ENCODE measurements at places on chromosomes 6 and 20.

- DNase-seq: no peak
- H3K27me3 ChIP-seq: no peaks in the 10 kb centered on the region
- H3K27ac ChIP-seq: no peak overlapping the region
These were observed 38.5 kb downstream of the KCNQ2 start for GRCh38 chr20:63433756-63434531.

GRCh38 chr6:134379076-134379475 lies 61.2 kb upstream of the SGK1 start:
- no peaks in the 10 kb centered on the region for H3K36me3 ChIP-seq
- peaks cover 17% of the 10 kb centered on the region for H3K4me1 ChIP-seq
- H3K4me3 ChIP-seq: no peak overlapping the region
- peak; percentile 91 for DNase-seq
- H3K27ac ChIP-seq: peak overlapping the region; percentile 59

GRCh38 chr6:16291739-16292138 lies 53.4 kb downstream of the GMPR start:
- no peaks in the 10 kb centered on the region for H3K4me1 ChIP-seq
- no peak overlapping the region for H3K4me3 ChIP-seq
- H3K36me3 ChIP-seq: no peaks in the 10 kb centered on the region
- peaks cover 5% of the 10 kb centered on the region for H3K27me3 ChIP-seq
- H3K27ac ChIP-seq: no peak overlapping the region

DNA sequence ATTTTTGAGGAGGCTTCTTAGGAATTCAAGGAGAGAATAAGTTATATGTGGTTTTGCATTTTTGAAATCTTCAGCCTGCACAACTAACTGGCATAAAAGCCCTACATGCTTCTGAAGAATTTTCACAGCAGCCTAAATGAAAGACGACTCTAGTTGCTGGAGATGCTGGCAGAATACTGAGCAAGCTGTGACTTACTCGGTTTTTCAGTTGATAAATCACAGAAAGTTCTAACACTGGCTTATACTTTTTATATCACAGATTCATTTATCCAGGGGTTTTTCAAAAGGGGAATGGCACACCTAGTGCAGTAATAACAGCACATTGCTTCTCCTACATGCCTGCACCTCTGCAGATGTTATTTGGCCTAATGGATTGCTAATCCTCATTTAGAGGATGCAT lies 134.6 kb downstream of the IMPG1 start:
- H3K36me3 ChIP-seq: no peaks in the 10 kb centered on the region
- peaks cover 16% of the 10 kb centered on the region for H3K27me3 ChIP-seq
- H3K27ac ChIP-seq: no peak overlapping the region
- H3K4me1 ChIP-seq: peaks cover 4% of the 10 kb centered on the region
- no peak for DNase-seq

DNA sequence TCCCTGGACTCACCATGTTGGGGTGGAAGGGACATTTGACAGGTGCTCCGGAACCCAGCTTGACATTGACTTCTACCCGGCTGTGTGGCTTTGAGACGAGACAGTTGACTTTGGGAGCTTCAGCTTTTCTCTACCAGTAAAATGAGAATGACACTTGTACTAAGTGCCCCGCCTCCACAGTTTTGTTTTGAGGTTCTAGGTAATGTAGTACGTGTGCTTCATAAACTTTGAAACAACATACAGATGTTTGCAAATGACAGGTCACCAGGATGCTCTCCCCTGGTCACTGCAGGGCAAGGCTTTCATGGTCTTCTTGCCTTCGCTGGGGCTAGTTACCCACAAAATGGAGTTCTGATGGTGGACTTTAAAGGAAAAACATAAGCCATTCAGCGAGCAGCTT lies 31.3 kb downstream of the CLIC5 start:
- H3K27ac ChIP-seq: no peak overlapping the region
- peaks cover 5% of the 10 kb centered on the region for H3K36me3 ChIP-seq
- DNase-seq: no peak
- no peaks in the 10 kb centered on the region for H3K27me3 ChIP-seq
- H3K4me3 ChIP-seq: no peak overlapping the region

GRCh38 chr6:130779658-130780033 lies 47.6 kb upstream of the SMLR1 start:
- H3K4me3 ChIP-seq: no peak overlapping the region
- H3K4me1 ChIP-seq: no peaks in the 10 kb centered on the region
- no peaks in the 10 kb centered on the region for H3K36me3 ChIP-seq
- no peaks in the 10 kb centered on the region for H3K27me3 ChIP-seq

DNA sequence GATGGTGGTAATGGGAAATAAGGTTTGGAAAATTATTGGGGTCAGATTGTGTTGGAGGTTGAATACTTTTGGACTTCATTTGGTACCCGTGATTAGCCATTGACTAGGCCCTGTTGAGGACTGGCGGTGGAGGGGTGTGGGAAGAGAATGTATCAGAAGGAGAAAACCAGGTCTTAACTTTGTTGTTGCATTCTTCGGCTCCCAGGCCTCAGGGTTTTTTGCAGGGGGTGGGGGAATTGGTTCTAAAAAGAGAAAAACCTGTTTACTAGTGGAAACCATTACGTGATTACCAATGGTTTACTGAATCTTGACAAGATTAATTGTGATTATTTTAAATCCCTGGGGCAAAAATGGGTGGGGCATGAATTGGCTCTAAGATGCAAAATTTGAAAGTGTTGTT lies 85.1 kb downstream of the PHF20 start:
- H3K4me3 ChIP-seq: no peak overlapping the region
- no peak overlapping the region for H3K27ac ChIP-seq
- DNase-seq: no peak

- H3K27me3 ChIP-seq: no peaks in the 10 kb centered on the region
- H3K36me3 ChIP-seq: peaks cover 2% of the 10 kb centered on the region
- no peaks in the 10 kb centered on the region for H3K4me1 ChIP-seq
- no peak for DNase-seq
- no peak overlapping the region for H3K27ac ChIP-seq
These were observed 106.4 kb downstream of the ASCC3 start for GRCh38 chr6:100774681-100775080.

GRCh38 chr6:33761922-33762629 lies 15.4 kb upstream of the IP6K3 start:
- H3K4me3 ChIP-seq: no peak overlapping the region
- DNase-seq: peak; percentile 81
- peaks cover 16% of the 10 kb centered on the region for H3K4me1 ChIP-seq
- peak overlapping the region; percentile 33 for H3K27ac ChIP-seq
- no peaks in the 10 kb centered on the region for H3K36me3 ChIP-seq

DNA sequence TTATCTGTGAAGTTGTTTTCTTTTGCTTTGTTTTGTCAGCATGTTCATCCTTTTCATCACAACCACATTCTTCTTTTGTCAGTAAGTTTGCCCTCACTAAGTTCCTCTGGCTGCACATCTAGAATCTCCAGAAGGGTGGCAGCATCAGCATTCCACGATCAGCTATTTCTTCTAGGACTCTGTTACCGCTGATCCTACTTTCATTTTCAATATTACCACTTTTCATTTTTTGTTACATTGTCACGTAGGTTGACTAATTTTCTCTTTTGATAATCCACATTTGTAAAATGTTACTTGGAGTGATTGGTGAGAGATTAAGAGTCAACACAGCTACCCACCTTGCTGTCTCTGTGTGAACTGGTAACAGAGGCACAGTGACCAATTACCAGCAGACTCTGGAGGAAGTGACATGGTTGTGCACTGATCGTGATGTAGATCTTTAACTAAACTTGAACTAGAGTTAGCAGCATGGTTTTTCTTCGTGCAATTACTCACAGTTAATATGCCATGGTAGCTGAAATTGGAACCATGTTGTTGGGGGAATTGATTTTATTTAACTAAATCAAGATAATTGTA lies 307.9 kb upstream of the SLC35B3 start:
- H3K4me3 ChIP-seq: no peak overlapping the region
- no peak overlapping the region for H3K27ac ChIP-seq
- H3K27me3 ChIP-seq: no peaks in the 10 kb centered on the region
- no peaks in the 10 kb centered on the region for H3K36me3 ChIP-seq
- DNase-seq: no peak
- H3K4me1 ChIP-seq: no peaks in the 10 kb centered on the region

- H3K4me1 ChIP-seq: no peaks in the 10 kb centered on the region
- H3K4me3 ChIP-seq: no peak overlapping the region
- H3K27me3 ChIP-seq: no peaks in the 10 kb centered on the region
- no peaks in the 10 kb centered on the region for H3K36me3 ChIP-seq
These were observed 24.9 kb upstream of the OCSTAMP start for GRCh38 chr20:46575394-46575793.

GRCh38 chr6:36235309-36235708 lies 34.6 kb upstream of the PNPLA1 start:
- no peak for DNase-seq
- no peak overlapping the region for H3K4me3 ChIP-seq
- no peaks in the 10 kb centered on the region for H3K27me3 ChIP-seq
- H3K27ac ChIP-seq: no peak overlapping the region
- H3K36me3 ChIP-seq: peaks cover 33% of the 10 kb centered on the region

DNA sequence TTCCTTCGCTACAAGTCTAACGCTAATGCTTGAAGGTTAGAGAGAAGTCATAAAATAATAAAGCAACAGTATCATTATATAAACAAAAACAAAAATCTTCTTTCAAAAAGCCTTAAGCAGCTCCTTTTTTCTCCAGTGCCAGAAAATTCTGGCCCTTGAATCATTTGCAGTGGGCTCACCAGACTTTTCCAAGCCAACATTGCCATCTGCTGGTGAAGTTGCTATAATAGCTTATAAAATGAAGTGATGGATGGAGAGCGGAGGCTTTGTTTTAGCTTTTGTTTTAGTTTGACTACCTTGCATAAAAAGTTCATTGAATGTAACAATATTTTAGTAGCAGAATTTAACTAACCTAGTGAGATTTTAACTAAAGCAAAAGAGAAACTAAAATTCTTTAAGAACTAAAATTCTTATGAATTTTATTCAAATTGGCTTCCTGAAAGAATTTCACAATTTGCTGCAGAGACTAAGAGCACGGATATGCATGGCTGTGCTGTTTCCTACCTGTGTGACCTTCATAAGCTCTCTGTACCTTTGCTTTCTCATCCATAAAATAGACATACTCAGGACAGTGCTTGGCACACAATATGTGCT lies 44.8 kb upstream of the SLC2A12 start:
- no peak overlapping the region for H3K4me3 ChIP-seq
- H3K27ac ChIP-seq: no peak overlapping the region
- peak; percentile 57 for DNase-seq
- no peaks in the 10 kb centered on the region for H3K4me1 ChIP-seq
- H3K36me3 ChIP-seq: no peaks in the 10 kb centered on the region

- H3K36me3 ChIP-seq: no peaks in the 10 kb centered on the region
- H3K4me1 ChIP-seq: peaks cover 2% of the 10 kb centered on the region
- DNase-seq: no peak
- peaks cover 2% of the 10 kb centered on the region for H3K27me3 ChIP-seq
- no peak overlapping the region for H3K4me3 ChIP-seq
These were observed 45.8 kb downstream of the CYP24A1 start for GRCh38 chr20:54127855-54128574.

GRCh38 chr20:49276961-49277785 lies 684 bp downstream of the ZNFX1 start:
- peak overlapping the region; percentile 85 for H3K4me3 ChIP-seq
- peak; percentile 46 for DNase-seq
- H3K4me1 ChIP-seq: peaks cover 11% of the 10 kb centered on the region
- no peaks in the 10 kb centered on the region for H3K27me3 ChIP-seq

- no peak for DNase-seq
- no peaks in the 10 kb centered on the region for H3K36me3 ChIP-seq
- H3K27ac ChIP-seq: no peak overlapping the region
- no peaks in the 10 kb centered on the region for H3K27me3 ChIP-seq
- H3K4me3 ChIP-seq: no peak overlapping the region
- H3K4me1 ChIP-seq: no peaks in the 10 kb centered on the region
These were observed 151.6 kb downstream of the SYNDIG1 start for GRCh38 chr20:24620937-24621519.

DNA sequence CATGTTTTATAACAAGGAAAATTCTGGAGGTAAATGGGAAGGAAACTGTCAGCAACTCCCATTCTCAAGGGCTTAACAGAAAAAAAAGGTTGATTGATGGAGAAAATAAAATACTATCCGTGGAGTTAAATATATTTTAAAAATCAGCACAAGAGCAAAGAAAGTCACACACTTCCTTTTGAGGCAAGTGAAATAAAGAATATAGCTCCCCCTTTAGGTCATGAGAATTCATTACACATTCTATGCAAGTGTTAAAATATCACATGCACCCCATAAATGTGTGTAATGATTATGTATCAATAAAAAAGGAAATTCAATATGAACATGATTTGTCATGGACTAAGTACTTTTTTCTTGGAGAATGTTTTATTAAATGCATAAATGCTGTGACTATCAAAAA lies 349.2 kb downstream of the TPBG start:
- H3K4me1 ChIP-seq: no peaks in the 10 kb centered on the region
- no peak for DNase-seq
- no peaks in the 10 kb centered on the region for H3K36me3 ChIP-seq
- no peak overlapping the region for H3K4me3 ChIP-seq
- no peaks in the 10 kb centered on the region for H3K27me3 ChIP-seq

DNA sequence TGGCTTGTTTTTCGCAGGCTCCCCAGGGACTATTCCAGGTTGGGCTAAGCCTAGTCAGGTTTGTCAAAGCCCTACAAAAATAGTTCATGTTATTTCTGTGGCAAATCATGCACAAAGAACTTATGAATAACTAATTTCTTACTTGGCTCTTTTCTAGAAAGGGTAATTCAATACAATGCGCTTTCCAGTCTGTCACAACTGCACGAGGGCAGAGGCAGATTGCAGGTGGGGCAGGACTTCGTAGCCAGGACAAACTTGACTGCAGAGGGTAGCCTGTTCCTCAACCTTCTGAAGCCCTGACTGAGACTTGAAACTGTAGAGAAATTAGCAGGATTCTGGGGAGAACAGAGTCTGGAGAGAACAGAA lies 253.5 kb downstream of the QKI start:
- DNase-seq: no peak
- no peak overlapping the region for H3K4me3 ChIP-seq
- H3K27ac ChIP-seq: no peak overlapping the region
- no peaks in the 10 kb centered on the region for H3K4me1 ChIP-seq

- DNase-seq: no peak
- H3K27me3 ChIP-seq: no peaks in the 10 kb centered on the region
These were observed 32.3 kb upstream of the SLC22A23 start for GRCh38 chr6:3489027-3489757.

- no peaks in the 10 kb centered on the region for H3K4me1 ChIP-seq
- H3K27ac ChIP-seq: no peak overlapping the region
- H3K36me3 ChIP-seq: no peaks in the 10 kb centered on the region
- DNase-seq: peak; percentile 15
These were observed 249.1 kb upstream of the JAG1 start for GRCh38 chr20:10922941-10923340.

GRCh38 chr6:82000551-82000950 lies 247.0 kb downstream of the IBTK start:
- H3K4me1 ChIP-seq: no peaks in the 10 kb centered on the region
- no peaks in the 10 kb centered on the region for H3K27me3 ChIP-seq
- no peaks in the 10 kb centered on the region for H3K36me3 ChIP-seq
- no peak overlapping the region for H3K4me3 ChIP-seq
- no peak overlapping the region for H3K27ac ChIP-seq
- no peak for DNase-seq

- no peaks in the 10 kb centered on the region for H3K4me1 ChIP-seq
- H3K36me3 ChIP-seq: no peaks in the 10 kb centered on the region
- no peak overlapping the region for H3K27ac ChIP-seq
- no peak for DNase-seq
These were observed 180.9 kb downstream of the SAMD5 start for GRCh38 chr6:147689398-147689797.

- no peaks in the 10 kb centered on the region for H3K27me3 ChIP-seq
- H3K4me3 ChIP-seq: no peak overlapping the region
- H3K4me1 ChIP-seq: no peaks in the 10 kb centered on the region
- H3K36me3 ChIP-seq: peaks cover 44% of the 10 kb centered on the region
These were observed 157.9 kb downstream of the INSM1 start for GRCh38 chr20:20525756-20526155.

GRCh38 chr6:163892824-163893561 lies 478.5 kb downstream of the QKI start:
- no peaks in the 10 kb centered on the region for H3K4me1 ChIP-seq
- H3K27me3 ChIP-seq: no peaks in the 10 kb centered on the region
- DNase-seq: no peak
- no peak overlapping the region for H3K27ac ChIP-seq
